ENCODE measurements at places on chromosomes 11 and 22.

- no peak for DNase-seq
Observed at GRCh38 chr11:1171985-1172728, 14.4 kb downstream of the MUC5AC start.

- no peak for DNase-seq
Observed at GRCh38 chr22:43616645-43617044, 195.5 kb downstream of the EFCAB6 start.

GRCh38 chr11:86591631-86592030 lies 80.8 kb downstream of the ME3 start:
- DNase-seq, result no peak

DNA sequence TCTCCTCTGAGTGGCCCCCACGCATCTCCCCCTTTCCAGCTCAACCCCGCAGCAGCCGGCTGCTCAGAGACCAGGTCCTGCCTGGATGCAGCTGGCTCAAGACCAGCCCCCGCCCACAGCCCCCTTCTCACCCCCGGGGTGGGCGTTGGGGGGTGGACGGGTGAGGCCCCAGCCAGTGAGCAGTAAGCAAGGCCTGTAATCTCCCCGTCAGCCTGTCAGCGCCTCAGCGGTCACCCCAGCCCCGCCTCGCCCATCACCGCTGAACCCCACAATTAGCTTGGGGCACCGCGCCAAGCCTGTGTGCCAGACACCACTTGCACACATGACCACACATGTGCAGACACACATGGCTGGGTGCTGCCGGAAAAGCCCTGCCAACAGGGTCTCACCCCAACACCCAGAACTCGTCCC lies 5.9 kb downstream of the PLXNB2 start:
- DNase-seq, result no peak

GRCh38 chr11:12017243-12017678 lies 8.8 kb upstream of the DKK3 start:
- no peak for DNase-seq

- no peak for DNase-seq
Observed at GRCh38 chr22:28279888-28280287, 360.8 kb upstream of the PITPNB start.

- no peak for DNase-seq
Observed at GRCh38 chr22:44260216-44261035, 52.3 kb downstream of the SHISAL1 start.

DNA sequence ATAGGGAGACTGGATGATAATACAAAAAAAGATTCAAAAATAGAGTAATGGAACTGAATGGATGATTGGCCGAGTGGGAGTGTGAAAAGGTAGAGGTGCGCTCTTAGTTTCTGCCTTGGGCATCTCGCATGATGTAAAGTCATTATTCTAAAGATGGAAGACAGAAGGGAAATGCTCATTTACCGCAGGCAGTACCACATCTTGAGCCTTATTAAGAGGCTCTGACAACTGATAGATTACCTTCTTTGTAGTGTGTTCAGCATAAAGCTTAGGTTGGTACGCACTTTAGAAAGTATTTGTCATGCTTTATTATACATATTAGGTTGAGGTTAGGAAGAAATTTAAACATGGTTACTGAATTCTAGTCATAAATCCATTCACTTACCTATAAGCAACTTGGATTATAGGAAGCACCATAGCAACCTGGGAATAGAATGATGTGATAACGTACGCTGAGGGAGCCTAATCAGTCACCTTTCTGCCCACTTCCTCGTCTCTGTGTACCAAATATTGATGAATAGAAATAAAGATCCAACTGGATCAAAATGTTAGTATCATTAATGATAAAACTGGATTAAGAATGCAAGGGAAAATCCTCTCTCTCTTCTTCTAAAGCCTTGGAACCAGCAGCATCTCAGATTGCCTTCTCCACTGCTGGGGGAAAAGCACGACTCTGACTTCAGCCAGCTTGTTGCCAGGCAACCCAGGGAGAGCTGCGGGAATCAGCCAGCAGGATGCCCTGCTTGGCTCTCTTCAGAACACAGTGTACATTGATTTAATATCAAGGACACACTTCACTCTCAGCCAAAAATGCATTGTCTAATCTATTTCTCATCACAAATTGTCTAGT lies 29.0 kb upstream of the VWA5A start:
- no peak for DNase-seq

- DNase-seq, result peak; percentile 77
Observed at GRCh38 chr11:32326522-32326921, 108.8 kb downstream of the WT1 start.

DNA sequence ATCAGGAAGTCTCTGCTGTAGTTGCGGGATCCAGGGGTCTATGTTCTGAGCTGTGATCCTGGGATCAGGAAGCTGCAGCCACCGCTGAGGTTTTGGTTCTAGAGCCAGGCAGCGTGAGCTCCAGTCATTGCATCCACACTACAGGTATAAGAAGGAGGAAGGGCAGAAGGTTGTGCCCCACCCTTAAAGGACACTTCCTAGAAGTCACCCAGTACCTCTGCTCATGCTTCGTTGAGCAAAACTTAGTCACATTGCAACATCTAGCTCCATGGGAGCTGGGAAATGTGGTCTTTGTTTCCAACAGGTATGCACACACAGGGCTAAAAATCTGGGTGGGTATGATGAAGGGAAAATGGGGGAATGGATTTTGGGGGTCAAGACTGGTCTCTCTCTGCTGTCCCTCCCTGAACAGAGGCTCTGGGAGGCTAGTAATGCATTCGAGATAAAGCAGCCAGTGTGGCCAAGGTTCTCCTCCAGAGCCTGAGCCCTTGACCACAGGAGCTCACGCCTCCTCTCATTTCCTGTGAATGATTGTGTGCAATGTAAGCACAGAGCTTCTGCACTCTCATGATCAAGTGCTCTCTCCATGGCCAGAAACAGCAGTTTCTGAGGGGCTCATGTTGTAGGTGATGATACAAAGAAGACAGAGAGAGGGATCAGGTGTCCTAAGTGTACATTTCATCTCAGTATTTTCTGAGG lies 86.8 kb upstream of the OR4B1 start:
- DNase-seq, result peak; percentile 26

GRCh38 chr22:34278121-34278520 lies 357.8 kb upstream of the LARGE1 start:
- no peak for DNase-seq

- DNase-seq, result no peak
Observed at GRCh38 chr11:3796346-3796745, 1.0 kb downstream of the NUP98 start.

GRCh38 chr22:42190274-42190673 lies 59.7 kb upstream of the CYP2D6 start:
- peak; percentile 29 for DNase-seq

DNA sequence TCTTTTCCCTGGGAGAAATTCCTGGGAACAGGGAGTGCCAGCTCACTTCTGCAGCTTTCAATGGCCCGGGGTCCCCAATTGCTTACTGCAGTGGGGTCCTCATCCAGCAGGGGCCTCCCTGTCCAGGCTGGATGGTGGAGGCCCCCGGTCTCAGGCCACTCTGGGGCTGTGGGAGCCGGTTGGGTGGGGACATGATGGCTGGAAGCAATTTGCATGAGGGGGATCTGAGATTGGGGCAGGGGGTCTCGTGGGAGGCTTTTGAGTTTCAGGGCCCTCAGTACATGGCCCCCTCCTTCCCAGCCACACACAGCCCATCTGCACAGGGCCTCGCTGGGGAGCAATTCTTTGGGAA lies 25.2 kb downstream of the MRGPRD start:
- no peak for DNase-seq

DNA sequence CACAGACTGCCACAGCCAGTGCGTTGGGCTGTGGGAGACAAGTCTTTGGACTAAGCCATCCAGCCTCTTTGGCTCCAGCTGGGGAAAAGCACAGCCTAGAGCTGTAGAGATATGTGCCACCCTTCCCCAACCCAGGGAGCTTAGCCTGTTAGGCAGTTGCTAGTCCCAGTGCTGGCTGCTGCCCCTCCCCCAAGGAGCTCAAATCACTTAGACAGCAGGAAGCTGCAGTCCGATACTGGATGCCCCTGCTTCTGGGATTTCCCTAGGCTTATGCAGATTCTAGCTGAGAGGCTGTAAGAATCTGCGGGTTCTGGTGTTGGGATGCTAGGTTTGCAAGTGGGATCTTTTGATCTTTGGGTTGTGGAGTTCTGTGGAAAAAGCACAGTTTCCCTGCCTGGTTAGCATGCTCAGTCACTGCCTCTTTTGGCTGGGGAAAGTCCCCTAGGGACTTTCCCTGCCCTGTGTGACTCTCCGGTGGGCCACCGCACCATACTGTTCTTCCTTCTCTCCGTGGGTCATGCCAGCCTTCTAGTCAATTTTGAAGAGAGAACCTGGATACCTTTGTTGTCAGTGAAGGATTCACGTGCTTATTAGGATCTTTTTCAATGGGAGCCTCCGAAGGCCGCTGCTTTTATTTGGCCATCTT lies 792.0 kb downstream of the KCNA4 start:
- no peak for DNase-seq

- DNase-seq, result no peak
Observed at GRCh38 chr11:81869351-81870065, 864.2 kb downstream of the FAM181B start.
